ENCODE measurements at places on chromosomes 11 and 22.

DNA sequence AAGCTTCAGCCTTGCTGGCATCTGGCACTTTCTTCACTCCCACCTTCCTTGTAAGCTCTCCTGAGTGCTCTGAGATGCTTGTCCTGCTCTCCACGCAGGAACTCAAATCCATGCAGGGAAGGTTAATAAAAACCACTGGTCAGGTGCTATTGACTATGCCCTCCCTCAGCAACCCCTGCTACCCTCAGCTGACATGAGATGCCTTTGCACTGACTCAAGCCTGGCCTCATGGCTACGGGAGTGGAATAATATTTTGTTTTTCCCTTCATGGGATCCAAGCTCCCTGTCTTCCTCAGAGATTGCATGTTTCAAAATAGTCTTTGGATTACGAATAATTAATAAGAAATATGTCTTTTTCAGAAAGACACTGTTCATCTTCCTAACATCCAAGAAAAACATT is 31.7 kb upstream of the ABCC8 start:
- peak; percentile 36 for DNase-seq

DNA sequence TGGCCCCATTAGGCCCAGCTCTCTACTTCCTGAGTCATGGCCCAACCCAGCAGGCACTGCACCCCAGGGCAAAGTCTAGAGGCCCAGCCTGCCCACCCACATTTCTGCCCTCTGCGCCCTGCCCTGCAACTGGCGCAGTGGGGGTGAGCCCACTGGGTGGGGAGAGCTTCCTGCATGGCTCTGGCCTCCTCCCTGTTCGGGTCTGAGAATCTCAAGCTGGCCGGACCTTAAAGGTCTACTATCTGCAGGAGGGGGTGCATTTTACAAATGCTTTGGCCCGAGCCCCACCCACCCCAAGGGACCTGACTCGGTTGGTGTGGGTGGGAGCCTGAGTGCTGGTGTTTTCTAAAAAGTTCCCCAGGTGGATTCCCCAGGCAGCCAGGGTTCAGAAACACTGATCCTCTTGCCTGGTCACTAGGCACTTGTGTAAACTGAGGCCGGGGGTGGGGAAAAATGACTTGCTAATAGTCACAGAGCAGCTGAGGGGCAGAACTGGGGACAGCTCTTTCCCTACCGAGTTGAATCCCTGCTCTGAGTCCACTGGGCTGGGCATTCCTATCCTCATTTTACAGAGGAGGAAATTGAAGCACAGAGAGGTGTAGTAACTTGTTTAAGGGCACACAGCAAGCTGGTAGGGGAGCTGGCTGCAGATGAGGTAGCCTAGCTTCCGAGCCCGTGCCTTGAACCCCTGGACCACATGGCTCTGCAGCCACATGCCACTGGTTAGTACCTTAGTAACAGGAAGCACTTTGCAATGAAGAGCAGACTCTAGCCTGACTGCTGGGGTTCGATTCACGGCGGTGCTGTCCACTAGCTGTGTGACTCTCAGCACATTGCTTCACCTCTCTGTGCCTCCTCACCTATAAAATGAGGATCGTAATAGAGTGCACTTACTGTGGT is 36.3 kb downstream of the CD82 start:
- no peak for DNase-seq

DNA sequence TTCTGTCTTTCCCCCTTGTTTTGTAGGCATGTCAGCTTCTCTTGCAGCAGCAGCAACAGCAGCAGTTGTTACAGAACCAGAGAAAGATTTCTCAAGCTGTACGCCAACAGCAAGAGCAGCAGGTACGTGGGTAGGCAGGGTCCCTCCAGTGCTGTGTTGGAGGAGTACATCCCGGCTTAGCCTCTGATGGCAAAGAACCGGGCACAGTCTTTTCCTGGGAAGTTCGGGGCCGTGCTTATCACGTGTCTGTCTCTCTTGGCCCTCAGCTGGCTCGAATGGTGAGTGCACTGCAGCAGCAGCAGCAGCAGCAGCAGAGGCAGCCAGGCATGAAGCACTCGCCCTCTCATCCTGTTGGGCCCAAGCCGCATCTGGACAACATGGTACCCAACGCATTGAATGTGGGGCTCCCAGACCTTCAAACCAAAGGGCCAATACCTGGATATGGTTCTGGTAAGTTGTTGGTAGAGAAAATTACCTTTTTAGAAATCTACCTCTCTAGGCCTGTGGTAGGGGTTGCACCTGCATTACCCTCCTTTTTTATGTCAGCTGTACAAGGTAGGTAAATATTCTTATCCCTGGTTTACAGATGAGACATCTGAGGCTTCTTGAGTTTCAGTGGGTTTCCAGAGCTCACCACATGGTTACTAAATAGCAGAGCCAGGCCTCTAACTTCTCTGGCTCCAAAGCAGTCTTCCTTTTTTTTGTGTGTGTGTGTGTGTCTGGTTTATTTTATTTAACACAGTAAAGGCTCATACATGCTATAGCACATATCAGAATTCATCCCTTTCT is 45.2 kb upstream of the ADSL start:
- no peak for DNase-seq

DNA sequence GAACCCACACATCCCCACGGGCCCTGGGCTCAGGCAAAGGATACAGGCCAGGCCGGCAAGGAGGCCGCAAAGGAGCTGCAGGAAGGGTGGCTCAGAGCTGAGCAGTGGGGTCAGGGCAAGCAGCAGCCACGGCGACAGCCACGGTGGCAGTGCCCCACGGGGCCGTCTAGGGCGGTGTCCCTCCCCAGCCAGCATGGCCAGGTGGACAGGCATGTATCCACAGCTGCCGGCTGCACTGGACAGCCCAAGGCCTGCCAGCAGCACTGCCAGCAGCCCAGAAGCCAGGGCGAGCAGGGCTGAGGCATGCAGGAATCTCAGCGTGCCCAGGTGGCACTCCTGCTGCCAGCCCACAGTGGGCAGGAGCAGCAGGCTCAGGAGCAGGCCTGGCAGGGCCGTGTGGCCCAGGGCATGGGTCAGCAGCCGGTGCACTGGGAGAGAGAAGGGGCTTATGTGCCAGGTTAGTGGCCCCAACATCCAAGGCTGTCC is 3.9 kb downstream of the RHBDD3 start:
- DNase-seq = peak; percentile 59

DNA sequence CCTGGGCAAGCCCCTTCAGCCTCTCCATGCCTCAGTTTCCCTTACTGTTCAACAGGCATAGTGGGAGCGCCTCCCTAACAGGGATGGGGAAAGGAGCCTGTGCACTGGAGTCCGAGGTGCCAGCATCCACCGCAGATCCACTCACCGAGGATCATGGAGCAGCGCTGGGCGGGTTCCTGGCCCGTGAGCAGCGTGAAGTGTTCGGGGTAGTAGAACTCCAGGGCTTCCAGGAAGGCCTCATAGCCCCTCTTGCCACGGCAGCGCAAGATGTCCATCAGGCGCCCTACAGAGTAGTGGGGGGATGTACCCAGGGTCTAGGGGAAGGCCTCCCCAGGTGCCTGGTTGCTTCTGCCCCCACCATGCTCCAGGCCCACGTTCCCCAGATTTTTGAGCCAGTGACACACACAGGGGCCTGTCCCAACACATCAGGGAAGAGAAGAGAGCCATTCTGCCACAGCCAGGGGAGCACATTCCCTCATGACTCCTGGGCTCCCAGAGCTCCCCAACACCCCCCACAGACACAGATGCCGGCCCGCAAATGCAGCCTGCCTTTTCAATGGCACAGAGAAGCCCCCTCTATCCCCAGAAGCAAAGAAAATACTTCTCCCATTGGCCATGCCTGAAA is 1.3 kb downstream of the CARD10 start:
- no peak for DNase-seq

- DNase-seq = no peak
These were observed 131.4 kb downstream of the DCDC1 start for GRCh38 chr11:31237819-31238760.

DNA sequence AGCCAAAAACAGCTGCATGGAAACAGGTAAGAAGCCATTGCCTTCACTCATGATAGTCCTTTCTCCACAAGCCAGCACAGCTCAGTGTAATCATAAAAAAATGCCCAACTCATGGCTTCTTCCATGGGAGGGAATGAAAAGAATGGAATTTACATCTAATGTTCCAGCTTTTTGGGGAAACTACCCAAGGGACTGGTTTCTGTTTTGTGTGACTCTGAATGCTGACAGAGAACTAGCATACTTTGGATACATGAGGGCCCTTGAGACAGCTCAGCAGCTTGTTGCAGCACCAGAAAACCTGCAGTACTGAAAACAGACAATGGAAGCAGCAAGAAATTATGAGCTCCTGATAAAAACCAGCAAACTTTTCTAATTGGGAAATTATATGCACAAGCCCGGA is 24.2 kb upstream of the HORMAD2 start:
- no peak for DNase-seq

GRCh38 chr11:63551091-63551888 is 11.9 kb downstream of the PLAAT2 start:
- no peak for DNase-seq

DNA sequence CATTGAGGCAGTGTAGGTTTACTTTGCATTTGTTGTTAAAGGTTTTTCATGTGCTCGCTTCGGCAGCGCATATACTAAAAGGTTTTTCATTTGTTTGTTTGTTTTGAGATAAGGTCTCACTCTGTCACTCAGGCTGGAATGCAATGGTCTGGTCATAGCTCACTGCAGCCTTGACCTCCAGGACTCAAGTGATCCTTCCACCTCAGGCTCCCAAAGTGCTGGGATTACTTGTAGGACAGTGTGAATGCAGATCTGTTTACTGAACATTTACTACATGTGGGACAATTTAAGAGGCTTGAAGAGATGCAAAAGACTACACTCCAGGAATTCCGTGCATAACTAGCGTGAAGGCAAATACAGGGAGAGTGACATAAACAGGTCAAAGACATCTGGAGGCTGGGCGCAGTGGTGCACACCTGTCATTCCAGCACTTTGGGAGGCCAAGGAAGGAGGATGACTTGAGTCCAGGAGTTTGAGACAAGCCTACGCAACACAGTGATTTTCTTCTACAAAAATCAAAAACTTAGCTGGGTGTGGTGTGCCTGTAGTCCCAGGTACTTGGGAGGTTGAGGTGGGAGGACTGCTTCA is 34.1 kb downstream of the YPEL1 start:
- no peak for DNase-seq

- no peak for DNase-seq
These were observed 22.5 kb downstream of the GSTT2B start for GRCh38 chr22:23938328-23939016.

DNA sequence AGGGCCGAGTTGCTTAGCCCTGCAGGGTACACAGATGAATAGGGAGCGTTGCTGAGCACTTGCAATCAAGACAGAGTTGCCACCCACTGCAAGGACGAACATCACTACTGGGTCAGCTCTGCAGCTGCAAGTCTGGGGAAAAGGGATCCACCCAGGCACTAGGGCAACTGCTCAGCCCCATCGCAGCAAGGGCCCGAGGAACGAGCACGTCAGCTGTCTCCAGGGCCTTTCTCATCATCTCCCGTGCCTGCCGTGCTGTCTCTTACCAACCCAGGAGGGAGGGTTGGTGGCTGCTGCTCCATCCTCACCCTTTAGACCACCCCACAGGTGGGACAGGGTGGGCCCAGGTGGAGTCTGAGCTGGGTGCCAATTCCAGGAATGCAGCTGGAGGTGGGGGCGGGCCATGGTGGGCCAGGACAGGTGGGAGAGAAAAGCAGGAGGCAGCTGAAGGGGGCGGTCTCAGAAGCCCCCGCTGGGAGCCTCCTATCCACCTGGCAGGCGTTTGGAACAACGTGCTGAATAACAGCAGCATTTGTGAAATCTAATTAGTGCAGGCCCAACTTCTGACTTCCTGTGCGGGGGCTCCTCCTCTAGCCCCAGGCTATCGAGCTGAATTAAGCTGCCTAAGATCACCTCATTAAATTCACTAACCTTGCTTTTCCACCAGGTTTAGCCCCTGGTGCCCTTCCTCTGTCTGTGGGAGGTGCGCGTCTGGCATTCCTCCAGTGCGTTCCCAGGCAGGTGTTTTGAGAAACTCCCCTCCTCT is 252.5 kb downstream of the ST3GAL4 start:
- no peak for DNase-seq

GRCh38 chr11:23278121-23278520 is 417.8 kb upstream of the CCDC179 start:
- DNase-seq = no peak

DNA sequence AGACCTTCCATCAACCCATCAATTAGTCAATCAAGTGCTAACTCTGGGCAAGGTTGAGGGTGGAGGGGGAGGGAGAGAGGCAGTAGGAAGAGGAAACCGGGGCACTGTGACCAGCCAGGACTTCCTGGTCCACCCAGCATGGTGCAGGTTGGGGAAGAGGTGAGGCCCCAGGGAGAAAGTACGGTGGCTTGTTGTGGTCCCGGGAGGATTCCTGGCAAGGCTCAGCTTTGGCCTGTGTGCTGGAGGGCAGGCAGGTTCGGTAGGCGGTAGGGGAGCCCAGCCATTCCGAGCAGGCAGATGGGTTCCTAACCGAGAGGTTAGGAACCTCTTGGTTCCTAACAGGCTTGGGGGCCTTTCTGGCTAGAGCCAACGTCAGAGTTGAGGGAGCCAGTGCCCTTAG is 10.8 kb downstream of the ST14 start:
- DNase-seq = no peak

GRCh38 chr11:118224511-118225188 is at the start of gene JAML:
Gene JAML (minus strand): TSS chr11:118225011. CDS start chr11:118214866, 10,145 bp downstream.
- no peak for DNase-seq

Measured in tibial artery (tissue), 4 donors.